ENCODE measurements at places on chromosomes 2 and 18.

GRCh38 chr2:7467782-7468447 lies 550.7 kb downstream of the RNF144A start:
- DNase-seq = peak; percentile 68

GRCh38 chr18:73462092-73462491 lies 594.3 kb upstream of the NETO1 start:
- no peak for DNase-seq

- no peak for DNase-seq
These were observed 21.6 kb downstream of the INPP5D start for GRCh38 chr2:233081731-233082221.

DNA sequence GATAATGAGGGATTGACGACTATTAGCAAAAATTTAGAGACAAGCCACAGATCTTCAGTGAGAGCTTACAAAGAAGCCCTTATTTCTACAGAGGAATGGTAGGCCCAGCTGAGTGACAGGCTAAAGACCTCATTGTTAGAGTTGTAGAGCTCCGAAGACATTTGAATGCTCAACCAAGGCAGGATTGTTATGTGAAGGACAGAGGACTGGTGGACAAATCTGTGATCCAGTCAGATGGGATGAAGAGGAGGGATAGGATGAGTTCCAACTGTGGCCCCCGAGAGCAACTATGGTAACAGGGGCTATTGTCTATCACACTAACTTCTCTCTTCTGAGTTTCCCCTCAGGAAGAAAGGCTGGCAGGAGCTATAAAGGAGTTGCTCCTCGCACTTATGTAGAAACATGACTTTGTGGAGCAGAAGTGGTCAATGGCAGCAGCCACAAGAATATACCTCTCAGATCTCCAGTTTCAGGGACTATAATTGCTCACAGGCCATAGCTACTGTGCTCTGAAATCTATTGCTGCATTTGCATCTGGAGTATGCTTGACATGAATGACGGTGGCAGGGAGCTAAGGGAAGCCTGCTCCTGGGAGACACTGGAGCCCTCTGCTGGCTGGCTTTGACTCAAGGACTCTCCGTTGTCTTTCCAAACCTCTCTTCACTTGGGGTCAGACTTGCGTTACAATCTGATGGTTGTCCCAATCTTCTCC lies 50.3 kb upstream of the GREB1L start:
- peak; percentile 52 for DNase-seq

DNA sequence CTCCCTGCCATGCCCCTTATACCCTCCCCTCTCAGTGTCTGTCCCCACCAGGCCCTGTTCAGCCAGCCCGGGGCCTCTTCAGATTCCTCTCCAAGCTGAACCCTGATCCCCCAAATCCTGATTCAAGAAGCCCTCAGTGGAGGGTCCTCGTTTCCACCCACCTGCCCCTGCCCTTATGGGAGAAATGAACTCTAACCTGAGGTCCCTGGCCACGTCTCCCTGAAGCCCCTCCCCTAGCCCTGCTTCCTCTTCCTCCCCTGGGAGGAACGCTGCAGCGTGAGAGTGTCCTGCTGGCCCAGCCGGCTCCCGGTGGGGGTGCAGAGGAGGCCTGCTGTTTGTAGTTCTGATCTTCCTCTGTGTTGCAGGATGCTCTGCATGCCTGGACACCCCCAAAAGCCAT lies 56.7 kb upstream of the GLI2 start:
- no peak for DNase-seq

DNA sequence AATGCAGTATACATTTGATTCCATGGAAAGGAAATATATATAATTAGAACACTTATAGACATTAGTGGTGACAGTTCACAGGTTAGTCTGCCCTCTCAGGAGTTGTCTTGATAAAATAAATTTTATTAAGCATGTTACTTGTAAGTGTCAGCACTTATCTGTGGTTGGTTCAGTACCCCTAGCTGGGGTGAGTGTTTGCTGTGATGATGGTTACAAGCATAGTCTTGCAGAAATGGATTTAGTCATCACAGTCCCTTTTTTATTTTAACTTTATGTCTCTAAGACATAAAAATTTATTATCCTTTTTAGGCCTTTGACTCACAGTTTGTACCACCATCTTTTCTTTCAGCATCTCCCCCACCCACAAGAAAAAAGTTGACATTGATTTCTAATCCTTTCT lies 52.1 kb downstream of the NCK2 start:
- DNase-seq = no peak

DNA sequence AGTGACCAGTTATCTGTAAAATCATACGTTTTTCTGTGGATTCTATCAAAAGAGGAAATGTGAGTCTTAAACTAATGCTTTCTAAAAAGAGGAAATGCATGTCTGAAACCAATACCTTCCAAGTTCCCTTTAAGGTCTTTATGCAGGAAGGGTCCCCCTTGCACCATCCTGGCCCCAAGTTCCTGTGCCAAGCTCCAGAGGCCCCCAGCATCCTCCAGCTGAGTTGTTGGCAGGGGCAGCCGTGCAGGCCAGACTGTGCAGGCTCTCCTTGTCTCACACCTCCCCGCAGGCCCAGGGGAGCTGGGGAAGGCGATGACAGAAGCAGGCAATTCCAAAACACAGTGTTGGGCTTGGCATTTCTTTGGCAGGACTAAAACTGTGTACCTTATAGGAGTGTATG lies 39.2 kb downstream of the DPYSL5 start:
- DNase-seq = no peak

- DNase-seq = no peak
These were observed 29.3 kb downstream of the DDX1 start for GRCh38 chr2:15620857-15621471.

DNA sequence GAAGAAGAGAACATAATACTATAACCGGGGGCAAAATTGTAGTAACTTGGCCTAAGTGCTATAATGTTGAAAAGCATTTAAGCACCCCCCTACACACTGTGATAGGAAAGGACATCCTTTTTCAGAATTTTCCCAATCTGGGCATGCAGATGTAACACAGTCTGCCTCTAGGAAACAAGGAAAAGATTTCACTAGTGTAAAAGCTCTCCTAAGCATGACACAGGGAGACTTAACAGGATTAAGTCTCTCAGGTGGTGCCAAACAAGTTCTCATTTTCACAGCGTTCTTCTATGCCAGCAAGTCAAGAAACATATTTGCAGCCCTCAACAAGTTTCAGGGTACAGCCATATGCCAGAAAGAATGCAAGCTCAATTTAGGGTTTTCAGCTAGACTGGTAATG lies 53.0 kb downstream of the NCKAP5 start:
- no peak for DNase-seq

DNA sequence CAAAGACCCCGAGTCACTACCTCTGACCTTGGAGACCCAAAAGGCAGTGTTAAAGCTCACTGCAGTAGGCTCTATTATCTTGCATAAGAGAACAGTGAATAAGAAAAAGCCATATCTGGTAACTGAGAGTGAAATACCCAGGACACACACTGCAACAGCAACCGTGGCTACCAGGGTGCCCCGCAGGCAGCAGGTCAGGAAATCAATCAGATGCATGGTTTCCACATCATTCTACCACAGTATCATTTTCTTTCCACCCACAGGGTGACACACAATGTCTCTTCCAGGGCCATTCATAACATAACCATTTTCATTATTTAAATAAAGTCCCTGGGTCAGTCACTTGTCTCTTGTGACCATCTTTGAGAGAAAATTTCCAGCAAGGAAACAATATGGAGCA lies 131.3 kb downstream of the CCBE1 start:
- DNase-seq = no peak

DNA sequence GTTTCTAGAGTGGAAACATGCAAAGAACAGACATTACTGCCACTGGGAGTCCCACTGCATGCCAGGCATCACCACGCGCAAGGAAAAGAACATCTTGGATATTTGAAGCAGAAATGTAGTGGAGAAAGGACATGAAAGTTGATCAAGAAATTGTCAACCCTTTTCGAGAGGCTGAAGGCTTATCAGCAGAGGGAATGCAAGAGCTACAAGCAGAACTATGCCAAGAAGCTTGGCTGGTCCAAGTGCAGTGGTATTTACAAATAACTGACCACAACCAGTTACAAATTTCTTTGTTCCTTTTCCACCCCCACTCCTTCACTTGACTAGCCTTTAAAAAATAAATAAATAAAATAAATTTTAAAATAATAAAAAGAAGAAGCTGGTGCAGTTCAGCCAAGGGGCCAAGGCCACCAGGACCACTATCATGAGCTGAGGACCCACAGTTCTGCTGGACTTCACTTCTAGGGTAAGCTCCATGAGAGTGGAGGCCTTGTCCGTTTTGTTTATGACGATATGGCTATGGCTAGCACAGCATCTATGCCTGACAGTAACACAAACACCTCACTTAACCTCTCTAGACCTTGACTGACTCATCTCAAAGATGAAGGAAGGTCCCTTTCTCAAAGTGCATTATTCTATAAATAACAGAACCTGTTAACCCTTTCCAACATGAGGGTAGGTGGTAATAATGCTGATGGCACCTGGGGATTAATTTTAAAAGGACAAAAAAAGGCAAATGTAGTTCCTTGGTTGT lies 20.9 kb downstream of the MARCHF4 start:
- DNase-seq = no peak

DNA sequence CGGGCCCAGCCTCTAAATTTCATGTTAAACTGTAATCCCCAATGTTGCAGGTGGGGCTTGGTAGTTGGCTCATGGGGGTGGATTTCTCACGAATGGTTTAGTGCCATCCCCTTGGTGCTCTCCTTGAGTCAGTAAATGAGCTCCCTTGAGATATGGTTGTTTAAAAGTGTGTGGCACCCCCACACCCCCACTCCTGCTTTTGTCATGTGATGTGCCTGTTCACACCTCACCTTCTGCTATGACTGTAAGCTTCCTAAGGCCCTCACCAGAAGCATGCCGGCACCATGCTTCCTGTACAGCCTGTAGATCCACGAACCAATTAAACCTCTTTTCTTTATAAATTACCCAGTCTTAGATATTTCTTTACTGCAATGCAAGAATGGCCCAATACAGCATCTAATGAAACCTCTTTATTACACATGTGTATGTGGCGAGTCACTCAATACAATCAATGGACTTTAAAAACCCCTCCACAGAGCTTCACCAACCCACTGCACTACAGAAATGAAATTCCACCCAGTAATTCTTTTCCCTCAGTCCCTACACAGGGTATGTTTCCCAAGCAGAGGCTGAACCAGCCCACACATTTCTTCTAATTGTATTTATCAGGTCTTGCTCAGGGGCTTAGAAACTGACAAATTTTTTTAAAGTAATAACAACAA lies 47.3 kb downstream of the WDFY1 start:
- DNase-seq = peak; percentile 16

DNA sequence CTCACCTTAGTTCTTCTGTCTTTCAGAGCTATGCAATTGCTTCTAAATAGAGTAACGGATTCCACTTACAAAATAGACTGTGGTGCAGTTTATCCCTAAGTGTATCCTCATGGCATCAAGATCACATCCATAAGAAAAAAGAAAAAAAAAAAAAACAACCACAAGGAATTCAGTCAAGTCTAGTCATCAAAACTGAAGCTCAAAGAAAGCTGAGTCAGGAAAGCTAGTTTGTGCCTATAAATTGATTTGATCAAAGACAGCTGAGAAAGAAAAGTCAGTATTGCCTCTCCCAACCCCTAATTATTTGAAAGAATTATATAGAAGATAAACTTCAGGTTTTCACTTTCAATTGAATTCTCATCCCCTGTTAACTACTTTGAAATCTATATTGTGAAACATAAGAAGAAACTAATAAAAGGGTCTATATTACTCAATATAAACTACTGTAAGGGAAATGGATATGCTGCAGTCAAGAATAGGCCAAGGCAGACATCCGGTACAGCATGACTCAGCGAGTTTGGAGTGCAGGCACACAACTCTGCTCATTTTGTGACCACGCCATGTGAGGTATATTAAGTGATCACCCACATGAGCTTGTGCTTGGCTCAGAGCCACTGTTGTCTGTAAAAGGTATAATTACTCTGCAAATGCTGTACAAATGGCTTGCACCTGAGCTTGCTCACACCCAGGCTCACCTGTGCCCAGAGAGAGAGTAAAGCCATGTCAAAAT lies 568.1 kb upstream of the CRIM1 start:
- no peak for DNase-seq

DNA sequence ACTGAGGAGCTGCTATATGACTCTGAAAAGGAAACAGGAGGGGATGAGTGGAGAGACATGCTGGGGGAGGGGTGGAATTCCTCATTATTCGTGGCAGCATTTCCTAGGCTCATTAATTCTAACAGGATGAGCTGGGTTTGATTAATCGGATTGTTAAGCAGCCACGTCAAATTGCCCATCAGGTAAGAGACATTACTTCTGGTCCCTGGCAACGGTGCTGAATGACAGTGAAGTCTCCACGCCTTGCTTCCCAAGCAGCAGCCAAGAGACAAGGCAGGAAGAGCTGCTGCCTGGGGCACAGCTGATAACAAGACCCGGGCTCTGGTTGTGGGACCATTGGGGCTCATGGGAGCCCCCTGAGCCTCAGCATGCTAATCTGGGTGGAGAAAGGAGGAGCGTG lies 86.6 kb downstream of the MARCHF4 start:
- no peak for DNase-seq

DNA sequence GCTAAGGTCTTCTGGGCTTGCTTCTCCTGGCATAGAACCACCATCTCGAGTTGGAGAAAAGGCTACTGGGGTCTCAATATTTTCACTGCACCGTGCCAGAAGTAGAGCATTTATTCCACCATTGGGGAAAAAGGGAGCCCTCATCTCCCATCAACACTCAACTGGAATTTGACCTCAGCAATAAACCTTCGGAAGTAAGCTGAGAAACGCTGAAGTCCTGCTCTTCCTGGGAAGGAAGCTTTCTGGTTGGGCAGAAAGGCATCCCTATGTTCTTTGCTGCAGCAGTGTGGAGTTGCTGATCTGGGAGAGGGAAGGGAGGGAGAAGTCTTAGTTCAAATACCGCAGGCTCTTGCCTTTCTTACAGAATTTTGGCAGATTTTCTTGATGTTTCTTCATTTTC lies 368.8 kb downstream of the NUP35 start:
- DNase-seq = no peak

GRCh38 chr2:71891719-71892422 lies 255.8 kb downstream of the CYP26B1 start:
- no peak for DNase-seq

DNA sequence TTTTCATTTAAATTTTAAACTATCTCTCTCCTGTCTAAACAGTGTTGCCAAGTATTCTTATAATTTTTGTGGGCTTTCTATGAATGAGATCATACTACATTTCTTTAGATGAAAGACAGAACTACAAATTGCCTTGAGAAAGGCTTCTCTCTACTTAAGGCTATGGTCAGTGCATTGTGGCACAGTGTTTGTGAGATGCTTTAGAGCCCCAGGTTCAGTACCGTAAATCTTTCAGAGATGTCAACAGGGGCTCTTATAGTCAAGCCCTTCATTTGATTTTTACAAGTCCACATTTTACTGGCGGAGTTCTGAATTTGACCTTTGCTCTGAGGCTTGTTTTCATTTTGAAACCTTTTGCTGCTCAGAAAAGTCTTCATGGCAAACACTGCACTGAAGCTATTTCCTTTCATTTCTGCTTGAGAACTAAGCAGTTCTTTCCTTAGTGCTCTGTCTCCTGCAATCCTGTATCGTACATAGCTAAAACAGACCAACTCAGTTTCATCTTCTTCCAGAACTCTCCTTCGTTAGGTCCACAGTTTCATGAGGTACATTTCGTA lies 175.2 kb downstream of the NYAP2 start:
- DNase-seq = no peak
